Renal cortex interstitium (tissue), 15 donors: ENCODE measurements at places on chromosomes 5 and 9. TPM values are rescaled to one million over a fixed set of nuclear protein-coding genes. Genes with fewer than 3 reads are reported as not detected.

DNA sequence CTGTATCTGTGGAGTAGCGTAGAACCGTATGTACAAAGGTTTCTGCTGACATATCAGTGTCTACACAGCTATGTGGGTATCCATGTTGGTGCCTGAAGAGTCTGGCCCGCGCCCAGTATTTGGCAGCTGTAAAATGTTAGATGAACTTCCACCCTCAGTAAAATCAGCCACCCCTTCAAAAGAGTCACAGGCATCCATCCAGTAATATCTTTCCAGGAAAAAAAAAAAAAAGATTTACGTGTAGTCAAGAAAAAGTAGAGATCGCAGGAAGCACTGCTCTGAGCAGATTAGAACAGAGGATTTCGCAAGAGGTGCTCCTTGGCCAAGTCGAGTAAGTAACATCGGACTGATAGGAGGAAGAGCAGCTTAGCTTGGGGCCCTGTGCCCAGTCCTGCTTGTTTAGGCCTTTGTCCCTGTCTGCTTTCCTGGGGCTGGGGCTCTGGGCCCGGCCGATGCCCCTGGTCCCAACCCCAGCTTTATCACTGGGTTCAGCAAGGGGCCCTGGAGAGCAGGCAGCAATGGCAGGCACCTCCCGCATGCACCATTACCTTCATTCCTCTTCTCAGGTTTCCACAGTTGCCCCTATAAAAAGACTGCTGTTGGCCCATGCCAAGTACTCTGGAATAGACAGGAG is 21.2 kb downstream of the DAPK1 start:
- DNase-seq: no peak

DNA sequence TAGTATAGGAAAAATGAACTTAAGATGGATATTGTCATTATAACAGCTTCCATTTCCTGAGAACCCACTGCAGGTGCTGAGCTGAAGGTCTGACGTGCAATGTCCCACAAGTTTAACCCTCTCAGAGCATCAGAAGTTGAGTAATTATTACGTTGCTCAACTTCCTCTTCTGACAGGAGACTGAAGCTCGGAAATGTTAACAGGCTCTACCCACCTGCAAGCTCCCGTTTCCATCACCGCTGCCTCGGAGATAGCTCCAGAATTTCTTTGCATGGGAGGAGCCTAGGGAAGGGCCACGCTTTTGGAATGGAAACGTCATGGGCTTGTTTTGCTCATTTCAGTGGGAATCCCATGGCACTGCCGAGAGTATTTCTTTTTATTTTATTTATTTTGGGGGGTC is 1.0 kb upstream of the NTMT1 start:
- no peak for DNase-seq

GRCh38 chr9:98316445-98317133 is 61.1 kb upstream of the TBC1D2 start:
- no peak for DNase-seq

- peak; percentile 73 for DNase-seq
These were observed 53.5 kb upstream of the TJP2 start for GRCh38 chr9:69120380-69121154.

GRCh38 chr9:98549401-98549800 is 159.3 kb downstream of the GABBR2 start:
- DNase-seq: no peak

DNA sequence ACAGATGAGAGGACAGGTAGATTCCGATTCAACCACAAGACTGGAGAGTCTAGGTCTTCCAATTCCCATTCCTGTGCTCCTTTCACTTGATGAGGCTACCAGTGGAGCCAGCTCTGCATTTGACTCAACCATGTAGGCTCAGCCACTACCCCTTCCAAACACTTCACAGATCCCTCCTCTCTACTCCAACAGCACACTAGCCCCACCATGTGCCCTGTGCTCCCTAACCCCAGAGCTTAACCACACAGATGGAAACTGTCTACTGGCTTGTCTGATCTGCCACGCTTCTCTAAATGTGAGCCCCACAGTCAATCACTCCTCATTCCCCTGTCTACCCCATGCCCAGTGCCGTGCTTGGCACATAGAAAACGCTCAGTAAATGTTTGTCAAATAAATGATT is 508.2 kb downstream of the CDK5RAP2 start:
- DNase-seq: no peak

DNA sequence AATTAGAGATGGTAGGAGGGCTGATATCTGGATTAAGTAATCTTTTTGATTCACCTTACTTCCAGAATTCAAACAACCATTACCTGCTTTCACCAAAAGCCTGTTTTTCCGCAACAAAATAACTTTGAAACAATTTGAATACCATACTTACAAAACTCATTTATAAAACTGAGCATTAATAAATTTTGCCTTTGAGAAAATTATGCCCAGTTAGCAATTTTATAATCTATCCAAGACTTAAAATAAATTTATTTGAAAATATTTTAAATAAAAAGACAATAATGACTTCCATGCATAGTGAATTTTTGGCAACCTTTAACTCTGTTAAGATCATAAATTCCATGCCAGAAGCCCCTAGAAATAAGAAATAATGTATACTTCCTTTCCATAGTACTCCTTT is 71.3 kb upstream of the FTMT start:
- DNase-seq: no peak

GRCh38 chr9:135827301-135827700 is 80.0 kb downstream of the CAMSAP1 start:
- no peak for DNase-seq

- DNase-seq: no peak
These were observed 476.3 kb downstream of the RAB3C start for GRCh38 chr5:59058969-59059687.

- no peak for DNase-seq
These were observed 108.4 kb downstream of the KCNIP1 start for GRCh38 chr5:170612256-170612678.

DNA sequence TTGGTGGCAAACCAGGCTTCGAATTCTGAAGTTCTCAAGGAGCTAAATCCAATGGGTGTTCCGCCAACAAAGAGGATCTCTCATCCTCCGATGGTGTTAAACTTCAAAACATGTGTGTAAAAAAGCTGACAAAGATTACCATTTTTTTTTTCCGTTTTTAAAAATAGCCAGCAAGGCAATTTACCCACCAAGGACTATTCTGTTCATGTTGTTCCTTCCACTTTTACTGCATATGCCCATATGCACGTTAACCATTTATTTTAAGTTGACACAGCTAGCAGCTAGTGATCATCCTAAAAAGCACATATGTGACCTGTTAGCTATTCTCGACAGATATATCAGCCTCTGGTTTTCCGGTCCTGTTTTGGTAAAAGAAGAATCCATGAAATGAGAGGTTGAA is 326.7 kb downstream of the PLK2 start:
- DNase-seq: no peak

- DNase-seq: peak; percentile 79
These were observed 79.1 kb downstream of the LHFPL2 start for GRCh38 chr5:78569441-78569840.

GRCh38 chr5:40486437-40487275 is 193.1 kb upstream of the PTGER4 start:
- DNase-seq: no peak

DNA sequence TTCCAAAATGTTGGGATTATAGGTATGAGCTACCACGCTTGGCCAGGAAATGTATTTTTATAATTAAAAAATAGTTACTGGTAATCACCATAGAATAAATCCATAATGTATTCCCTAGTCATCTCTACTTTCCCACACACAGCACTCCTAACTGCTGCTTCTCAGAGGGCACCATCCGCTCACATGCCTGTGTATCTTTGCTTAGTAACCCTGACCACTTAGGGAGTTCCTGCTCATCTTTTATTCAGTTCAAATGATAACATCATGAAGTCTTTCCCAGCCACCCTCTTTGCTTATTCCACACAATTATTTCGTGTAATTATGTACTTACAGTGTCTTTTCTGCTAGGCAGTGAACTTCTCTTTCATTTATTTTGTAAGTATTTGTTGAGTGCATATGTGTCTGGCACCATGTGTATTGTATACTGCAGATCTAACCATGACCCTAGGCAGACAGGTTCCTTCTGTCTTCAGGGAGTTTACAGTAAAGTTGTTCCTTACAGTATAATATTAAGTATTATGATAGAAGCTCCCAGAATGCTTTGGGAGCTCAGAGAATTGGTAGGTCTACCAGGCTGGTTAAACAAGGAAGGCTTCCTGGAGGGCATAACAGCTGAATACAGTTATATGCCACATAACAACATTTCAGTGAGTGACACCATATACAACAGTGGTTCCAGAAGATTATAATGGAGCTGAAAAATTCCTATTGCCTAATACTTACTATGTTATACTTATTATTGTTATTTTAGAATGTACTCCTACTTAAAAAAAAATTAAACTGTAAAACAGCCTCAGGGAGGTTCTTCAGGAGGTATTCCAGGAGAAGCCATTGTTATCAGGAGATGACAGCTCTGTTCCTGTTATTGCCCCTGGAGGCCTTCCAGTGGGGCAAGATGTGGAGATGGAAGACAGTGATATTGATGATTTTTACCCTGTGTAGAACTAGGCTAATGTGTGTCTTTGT is 39.2 kb downstream of the DCAF10 start:
- no peak for DNase-seq

- DNase-seq: no peak
These were observed 76.6 kb upstream of the NR4A3 start for GRCh38 chr9:99745085-99745484.

DNA sequence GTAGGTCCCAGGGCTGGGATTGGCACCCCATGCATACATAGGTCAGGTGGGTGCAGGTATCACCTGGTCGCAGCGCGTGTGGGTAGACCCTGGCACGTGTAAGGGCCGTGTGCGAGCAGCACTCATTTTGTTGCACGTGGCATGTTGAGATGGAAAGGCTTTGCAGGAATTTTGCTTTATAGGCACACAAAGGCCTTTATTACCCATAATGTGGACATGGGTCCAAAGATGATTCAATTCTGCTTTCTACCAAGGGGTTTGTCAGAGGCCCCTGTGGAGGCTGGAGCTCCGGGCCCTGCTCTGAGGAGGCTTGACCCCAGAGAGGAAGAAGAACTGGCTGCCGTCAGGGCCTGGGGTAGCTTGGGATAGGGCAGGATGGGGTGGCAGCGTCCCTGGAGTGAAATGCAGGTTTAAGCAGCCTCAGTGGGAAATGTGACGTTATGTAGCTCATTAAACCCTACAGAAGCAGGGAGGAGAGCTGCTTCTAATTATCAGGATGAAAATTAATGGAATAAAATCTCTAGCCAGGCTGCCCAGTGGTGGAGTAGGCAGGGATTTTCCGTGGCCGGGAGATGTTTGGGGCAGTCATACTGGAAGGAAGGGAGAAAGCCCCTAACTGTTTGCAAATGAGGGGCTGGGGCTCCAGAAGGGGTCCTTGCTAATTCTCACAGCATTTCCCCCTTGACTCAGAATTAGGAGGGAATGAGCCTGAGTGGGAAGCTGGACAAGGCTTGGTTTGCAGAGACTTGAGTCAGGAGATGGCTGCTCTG is 103.3 kb upstream of the PITX1 start:
- DNase-seq: no peak

GRCh38 chr5:16152601-16153568 is 26.7 kb downstream of the MARCHF11 start:
- no peak for DNase-seq

- DNase-seq: no peak
These were observed 60.2 kb downstream of the DCP2 start for GRCh38 chr5:113036826-113037225.

DNA sequence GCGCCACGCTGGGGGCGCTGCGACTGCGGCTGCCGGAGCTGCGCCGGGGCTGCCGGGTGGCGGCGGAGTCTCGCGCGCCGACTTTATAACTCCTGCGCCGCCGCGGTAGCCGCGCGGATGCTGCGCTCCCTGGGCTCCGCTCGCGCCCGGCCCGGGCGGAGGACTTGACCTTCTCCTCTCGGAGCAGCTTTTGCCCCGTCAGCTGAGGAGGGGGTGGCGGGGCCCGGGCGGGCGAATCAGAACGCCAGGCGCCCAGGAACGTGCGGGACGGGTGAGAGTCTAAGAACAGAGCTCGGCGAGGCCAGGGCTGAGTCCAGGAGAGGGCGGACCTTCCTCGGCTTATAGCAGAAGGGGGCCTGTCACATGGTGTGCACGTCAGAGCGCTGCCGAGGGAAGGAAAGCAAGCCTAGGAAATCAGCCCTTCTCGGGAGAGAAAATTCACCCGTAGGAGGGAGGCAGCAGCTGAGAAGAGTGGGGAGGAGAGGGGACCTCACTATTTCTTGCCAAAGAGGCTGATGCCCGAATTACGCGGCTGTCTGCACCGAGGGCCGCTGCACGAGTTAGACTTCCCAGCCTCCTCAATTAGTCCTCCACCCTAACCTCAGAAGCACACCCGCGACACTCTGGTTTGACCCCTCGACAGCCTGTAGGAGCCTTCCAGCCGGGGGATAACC is at the start of gene FOXD1:
TSS of gene FOXD1 (minus strand) at position 315 of the 674 bp plus-strand sequence. CDS start 415 bp downstream, outside the sequence.
- DNase-seq: peak; percentile 84

GRCh38 chr9:92650839-92651621 is 18.9 kb downstream of the IPPK start:
- DNase-seq: no peak

The PCDHB6 gene
- 3.2 TPM for polyA plus RNA-seq

The CNTNAP3 gene
- polyA plus RNA-seq: 5.0 TPM

The TMOD1 gene
- 1.8 TPM for polyA plus RNA-seq

The INSL4 gene
- polyA plus RNA-seq: not detected

The LOX gene
- polyA plus RNA-seq: 44.4 TPM

The PPP2R2B gene
- polyA plus RNA-seq: 15.4 TPM

The PCDHGB6 gene
- 7.6 TPM for polyA plus RNA-seq

The CA9 gene
- 0.93 TPM for polyA plus RNA-seq
